Colonic mucosa (tissue), 4 donors: ENCODE measurements at places on chromosomes 3 and 15. TPM values are rescaled to one million over a fixed set of nuclear protein-coding genes. Genes with fewer than 3 reads are reported as not detected.

The GOLGA8S gene
- total RNA-seq = not detected

- no peaks in the 10 kb centered on the region for H3K36me3 ChIP-seq
- no peaks in the 10 kb centered on the region for H3K27me3 ChIP-seq
- H3K4me3 ChIP-seq = peak overlapping the region; percentile 66
These were observed 1.1 kb downstream of the EIF4G1 start for GRCh38 chr3:184315543-184315867.

GRCh38 chr3:71305231-71306206, 278.0 kb downstream of the FOXP1 start:
- no peaks in the 10 kb centered on the region for H3K4me1 ChIP-seq
- H3K27ac ChIP-seq = peak overlapping the region; percentile 63
- DNase-seq = peak; percentile 36
- H3K4me3 ChIP-seq = peak overlapping the region; percentile 18
- no peaks in the 10 kb centered on the region for H3K27me3 ChIP-seq
- H3K36me3 ChIP-seq = no peaks in the 10 kb centered on the region

The QRICH1 gene
- total RNA-seq = 76.0 TPM

The MYZAP gene
- total RNA-seq = 11.7 TPM
